ENCODE measurements at places on chromosomes 7 and 10.

GRCh38 chr10:110335314-110336064, 30.8 kb upstream of the SMNDC1 start:
- peak; percentile 0 for DNase-seq

DNA sequence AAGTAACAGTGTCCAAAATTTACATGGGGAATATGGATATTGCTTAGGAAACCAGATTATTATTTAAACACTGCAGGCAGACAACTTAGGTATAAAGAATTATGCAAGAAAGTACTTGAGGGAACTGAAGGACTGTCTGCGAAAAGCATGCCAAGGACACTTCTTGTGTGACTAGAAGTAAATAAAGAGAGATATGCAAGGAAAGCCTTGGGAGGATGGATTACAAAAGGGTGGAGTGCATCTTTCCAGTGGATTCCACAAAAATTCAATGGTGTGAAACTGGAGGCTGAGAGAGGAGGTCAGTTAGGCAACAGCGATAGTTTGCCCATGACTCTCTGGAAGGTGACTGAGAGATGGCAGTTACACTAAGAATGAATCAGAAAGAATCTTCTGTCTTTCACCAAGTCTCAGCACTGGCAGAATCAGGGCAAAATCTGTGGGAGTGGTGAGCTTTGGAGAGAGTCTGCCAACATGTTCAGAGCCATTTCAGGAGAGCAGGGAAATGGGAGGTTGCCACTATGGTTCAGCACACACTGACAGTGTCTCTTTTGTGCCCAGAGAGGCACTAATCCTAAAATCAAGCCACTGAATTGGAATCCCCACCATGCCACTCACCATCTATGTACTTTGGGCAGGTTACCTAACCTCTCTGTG, 331.6 kb downstream of the BMPER start:
- no peak for DNase-seq

GRCh38 chr10:31366703-31367102, 47.7 kb downstream of the ZEB1 start:
- DNase-seq, result no peak

- DNase-seq, result no peak
Measured at GRCh38 chr7:43771573-43771972, 13.1 kb downstream of the BLVRA start.

GRCh38 chr7:85457911-85458310, 271.1 kb upstream of the SEMA3D start:
- DNase-seq, result no peak

DNA sequence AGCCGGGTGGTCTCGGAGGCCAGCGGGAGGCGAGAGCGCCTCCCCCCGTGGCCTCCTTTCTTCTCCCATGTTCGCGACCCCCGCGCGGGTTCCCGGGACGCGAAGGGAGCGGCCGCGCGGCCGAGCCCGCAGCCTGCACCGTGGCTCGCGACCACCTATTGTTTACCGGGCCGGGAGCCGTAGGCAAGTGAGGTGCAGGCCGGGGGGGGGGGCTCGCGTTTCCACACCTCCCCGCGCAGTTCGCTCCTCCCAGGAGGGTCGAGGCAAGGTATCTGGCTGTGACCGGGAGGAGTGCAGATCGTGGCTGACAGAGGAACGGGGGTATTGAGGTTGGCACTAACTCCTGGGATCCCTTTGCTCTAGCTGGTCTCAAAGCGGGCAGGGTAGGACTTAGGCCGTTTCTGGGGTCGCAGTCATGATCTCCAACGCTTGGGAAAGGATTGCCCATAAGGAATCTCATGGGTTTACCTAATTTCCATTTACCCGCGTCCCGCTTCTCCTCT, 734 bp downstream of the PTPN12 start:
- peak; percentile 34 for DNase-seq

DNA sequence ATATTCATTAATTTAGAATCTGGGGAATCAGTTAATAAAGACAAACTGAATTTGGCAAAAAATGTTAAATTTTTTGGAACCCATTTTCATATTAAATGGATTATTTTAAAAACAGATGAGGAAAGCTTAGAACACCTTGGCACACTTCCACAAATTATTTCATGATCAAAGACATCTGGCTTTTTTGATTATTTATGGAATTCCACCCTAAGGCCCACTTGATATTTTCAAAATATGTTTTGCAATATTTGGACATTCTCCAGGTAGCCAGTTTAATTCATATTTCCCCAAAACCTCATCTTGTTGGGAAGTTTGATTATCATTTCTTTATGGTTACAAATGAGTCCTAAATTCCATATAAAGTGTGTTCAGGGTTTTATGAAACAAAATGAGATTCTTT, 129.9 kb downstream of the DOCK4 start:
- no peak for DNase-seq

DNA sequence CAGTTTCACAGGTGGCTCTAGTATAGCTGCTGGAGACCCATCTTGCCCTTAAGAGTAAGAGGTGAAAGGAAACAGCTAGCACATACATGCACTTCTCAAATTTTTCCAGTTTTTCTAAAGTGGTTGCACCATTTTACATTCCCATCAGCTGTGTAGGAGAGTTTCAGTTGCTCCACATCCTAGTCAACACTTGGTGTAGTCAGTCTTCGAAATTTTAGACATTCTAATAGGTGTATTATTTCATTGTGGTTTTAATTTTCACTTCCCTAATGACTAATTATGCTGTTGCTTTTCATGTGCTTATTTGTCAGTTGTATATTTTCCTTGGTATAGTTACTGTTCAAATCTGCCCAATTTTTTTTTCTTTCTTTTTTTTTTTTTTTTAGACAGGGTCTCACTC, 9.5 kb upstream of the HACD1 start:
- no peak for DNase-seq

- DNase-seq, result no peak
Measured at GRCh38 chr10:70186571-70186970, 16.3 kb upstream of the SAR1A start.

- DNase-seq, result peak; percentile 58
Measured at GRCh38 chr7:121547544-121548092, 151.5 kb upstream of the FAM3C start.

GRCh38 chr7:74481458-74482196, 27.9 kb downstream of the GTF2IRD1 start:
- DNase-seq, result no peak

DNA sequence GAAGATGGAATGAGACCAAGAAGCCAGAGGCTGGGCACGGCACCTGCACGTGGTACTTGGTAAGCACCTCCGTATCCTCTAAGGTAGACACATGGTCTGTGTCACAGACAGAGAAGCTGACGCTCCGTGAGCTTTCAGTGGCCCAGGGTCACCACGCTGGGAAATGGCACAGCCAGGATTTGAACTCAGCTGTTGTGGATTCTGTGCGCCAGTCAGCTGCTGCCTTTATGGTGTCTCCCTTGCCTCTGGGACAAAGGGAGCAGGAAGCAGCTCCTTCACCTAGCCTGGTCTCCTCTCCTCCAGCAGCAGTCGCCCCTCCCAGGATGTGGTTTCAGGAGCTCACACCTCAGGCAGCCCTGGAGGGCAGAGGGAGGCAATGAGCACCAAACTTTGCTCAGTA, 110.8 kb downstream of the ARHGAP22 start:
- no peak for DNase-seq

GRCh38 chr10:48725708-48726107, 41.0 kb downstream of the WDFY4 start:
- DNase-seq, result no peak

Measured in kidney glomerular epithelial cell (primary cell).